ENCODE measurements at places on chromosomes 2 and 18. TPM values are rescaled to one million over a fixed set of nuclear protein-coding genes. Genes with fewer than 3 reads are reported as not detected.

IL36G gene
- total RNA-seq: not detected

VWC2L gene
- total RNA-seq: not detected

CIB4 gene
- total RNA-seq: not detected

GMCL1 gene
- total RNA-seq: 15.1 TPM

TRABD2A gene
- 0.88 TPM for total RNA-seq

CRYGD gene
- not detected for total RNA-seq

SOX11 gene
- total RNA-seq: not detected

LOXL3 gene
- 3.1 TPM for total RNA-seq

DSG1 gene
- total RNA-seq: not detected

TBR1 gene
- not detected for total RNA-seq

BOLL gene
- total RNA-seq: not detected

GNLY gene
- total RNA-seq: not detected

RUFY4 gene
- not detected for total RNA-seq

UNC80 gene
- not detected for total RNA-seq

CD207 gene
- total RNA-seq: not detected

POTEJ gene
- not detected for total RNA-seq

STARD6 gene
- not detected for total RNA-seq

POMC gene
- not detected for total RNA-seq
